M059J (cell line): ENCODE measurements at places on chromosomes 12 and 14. TPM values are rescaled to one million over a fixed set of nuclear protein-coding genes. Genes with fewer than 3 reads are reported as not detected.
A peak's percentile ranks its signal among the peaks of the same experiment; 100 is the strongest.

- DNase-seq, result peak; percentile 68
These were observed 53.1 kb downstream of the SIX6 start for GRCh38 chr14:60561845-60562746.

GRCh38 chr12:105427883-105428282 is 97.4 kb downstream of the C12orf75 start:
- DNase-seq, result peak; percentile 79

DNA sequence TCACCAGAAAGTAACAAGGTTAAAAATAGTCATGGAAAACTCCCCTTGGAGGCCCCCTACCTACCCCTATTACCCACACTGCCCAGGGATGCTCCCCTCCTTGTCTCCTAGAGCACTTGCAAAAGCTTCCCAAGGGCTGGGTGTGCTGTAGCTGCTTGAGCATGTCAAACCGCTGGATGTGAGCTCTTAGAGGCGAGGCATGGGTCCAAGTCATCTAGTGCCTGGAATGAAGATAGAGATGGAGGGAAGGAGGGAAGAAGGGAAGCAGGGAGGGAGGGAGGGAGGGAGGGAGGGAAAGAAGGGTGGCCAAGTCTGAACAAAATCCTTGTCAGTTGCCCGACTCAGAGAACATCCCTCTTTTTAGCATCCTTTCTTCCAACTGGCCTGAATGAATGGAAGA is 43.1 kb downstream of the LTBP2 start:
- DNase-seq, result no peak

- peak; percentile 1 for DNase-seq
These were observed 74.5 kb downstream of the KCNK10 start for GRCh38 chr14:88248606-88249005.

- no peak for DNase-seq
These were observed 54.2 kb upstream of the GPATCH2L start for GRCh38 chr14:76097547-76097946.

DNA sequence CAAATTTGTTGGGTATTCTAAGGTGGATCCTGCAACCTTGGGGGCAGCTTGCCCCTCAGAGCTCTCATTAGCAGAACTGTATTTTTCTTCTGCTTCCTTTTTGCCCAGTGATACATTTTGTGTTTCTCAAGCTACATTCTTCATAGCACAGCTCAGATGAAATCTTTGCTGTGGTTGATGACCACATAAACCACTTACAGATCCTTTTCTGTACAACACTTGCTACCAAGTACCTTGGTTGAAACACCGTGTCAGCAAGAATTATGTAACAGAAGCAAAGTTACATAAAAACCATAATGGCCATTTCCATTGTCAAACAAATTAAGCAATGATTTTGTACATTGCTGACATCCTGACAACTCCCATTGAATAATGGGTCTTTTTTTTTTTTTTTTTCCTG is 9.7 kb upstream of the PLBD1 start:
- peak; percentile 21 for DNase-seq

DNA sequence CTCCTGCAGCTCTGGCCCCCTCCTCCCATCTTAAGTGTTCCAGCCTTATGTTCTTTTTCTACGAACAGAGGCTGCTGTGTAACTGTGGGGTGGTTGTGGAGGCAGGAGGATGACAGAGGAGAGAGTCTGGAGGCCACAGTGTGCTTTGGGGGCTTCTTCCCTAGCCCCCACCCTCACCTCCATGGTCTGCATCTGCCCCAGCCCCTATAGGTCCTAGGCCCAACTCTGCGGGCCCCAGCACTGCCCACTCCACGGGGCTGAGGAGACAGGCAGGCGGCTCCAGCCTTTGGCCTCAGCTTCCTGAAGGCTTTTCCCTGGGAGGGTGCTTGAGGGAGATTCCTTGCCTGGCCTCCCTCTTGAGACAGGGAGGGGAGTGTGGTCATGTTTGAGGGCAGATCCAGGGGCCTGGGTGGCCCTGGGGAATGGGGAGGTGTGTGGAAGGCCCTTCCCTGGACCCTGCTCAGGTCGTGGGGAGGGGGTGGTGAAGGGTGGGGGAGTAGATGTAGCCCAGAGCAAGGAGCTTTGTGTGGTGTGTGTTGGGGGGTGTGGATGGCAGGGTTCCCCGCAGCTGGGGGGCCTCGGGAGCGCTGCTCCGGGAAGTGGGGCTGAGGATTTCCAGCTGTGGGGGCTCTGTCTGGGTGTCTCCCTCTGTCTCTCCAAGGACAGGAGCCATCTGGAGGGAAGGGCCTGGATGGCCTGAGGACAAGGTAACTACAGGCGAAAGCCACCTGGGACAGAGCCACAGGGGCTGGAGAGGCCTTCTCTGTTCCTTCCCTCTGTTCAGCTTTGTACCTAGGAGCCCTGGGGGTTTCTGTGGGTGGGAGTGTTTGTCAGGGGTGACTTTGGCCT is 1.1 kb downstream of the SMIM41 start:
- no peak for DNase-seq

DNA sequence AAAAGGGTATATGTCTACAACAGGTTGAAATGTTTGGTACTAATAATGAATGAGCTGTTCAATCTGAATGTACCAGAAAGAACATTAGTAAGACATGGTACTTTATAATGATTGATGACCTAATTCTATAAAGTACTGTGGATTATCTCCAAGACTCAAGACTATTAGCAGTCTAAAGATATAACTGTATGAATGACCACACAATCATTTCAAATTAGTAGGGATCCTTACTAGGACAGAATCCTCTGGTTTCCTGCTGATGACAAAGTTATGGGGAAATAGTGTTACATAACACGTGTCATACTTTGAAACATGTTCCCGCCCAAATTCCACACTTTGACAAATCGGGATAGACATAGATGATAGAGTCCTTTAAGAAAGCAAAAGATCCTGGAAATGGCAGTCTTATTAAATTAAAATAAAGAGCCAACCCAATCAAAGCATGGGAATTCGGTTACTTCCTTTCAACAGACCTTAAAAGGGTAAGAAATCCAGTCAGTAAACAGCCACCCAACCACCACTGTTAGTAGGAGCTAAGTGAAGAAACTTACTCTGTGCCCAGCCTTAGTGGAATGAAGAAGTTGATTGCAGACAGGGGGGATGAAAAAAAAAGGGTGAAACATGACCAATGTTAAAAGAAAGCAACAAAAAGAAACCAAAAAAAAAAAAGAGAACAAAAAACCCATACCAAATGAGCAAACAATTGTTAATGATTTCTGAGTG is 2.8 kb downstream of the VPS29 start:
- peak; percentile 36 for DNase-seq

DNA sequence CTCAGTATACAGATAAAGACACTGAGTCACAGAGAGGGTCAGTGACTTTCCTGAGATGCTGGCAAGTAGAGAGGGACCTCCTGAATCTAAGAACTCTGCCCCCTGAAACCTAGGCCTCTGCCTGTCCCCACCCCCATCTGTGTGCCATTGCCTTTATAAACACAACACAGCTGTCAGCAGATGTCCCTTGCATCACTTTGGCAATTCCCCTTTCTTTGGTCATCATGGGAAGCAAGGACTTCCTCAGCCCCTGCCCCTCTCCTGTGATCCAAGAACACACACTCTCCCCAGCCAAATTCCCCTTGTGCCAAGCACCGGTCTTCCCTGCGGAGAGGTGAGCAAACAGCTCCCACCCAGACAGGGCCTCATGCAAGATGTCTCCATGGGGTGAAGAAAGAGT is 8.3 kb downstream of the TSPAN11 start:
- DNase-seq, result no peak

DNA sequence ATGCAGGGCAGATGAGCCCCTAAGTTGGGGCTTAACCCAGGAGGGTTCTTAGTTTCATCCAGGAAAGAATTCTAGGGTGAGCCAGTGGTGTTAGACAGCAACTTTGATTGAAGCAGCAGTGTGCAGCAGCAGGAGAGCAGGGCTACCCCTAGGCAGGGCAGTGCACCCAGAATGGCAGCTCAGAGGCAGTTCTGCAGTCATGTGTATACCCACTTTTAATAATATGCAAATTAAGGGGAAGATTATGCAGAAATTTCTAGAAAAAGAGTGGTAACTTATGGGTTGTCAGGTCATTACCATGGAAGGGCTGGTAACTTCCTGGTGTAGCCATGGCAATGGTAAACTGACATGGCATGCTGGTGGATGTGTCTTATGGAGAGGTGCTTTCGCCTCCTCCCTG is 297.5 kb downstream of the PCNX1 start:
- no peak for DNase-seq

- DNase-seq, result peak; percentile 15
These were observed 60.4 kb downstream of the KITLG start for GRCh38 chr12:88519802-88520435.

- no peak for DNase-seq
These were observed 38.7 kb upstream of the TBX5 start for GRCh38 chr12:114444422-114445279.

DNA sequence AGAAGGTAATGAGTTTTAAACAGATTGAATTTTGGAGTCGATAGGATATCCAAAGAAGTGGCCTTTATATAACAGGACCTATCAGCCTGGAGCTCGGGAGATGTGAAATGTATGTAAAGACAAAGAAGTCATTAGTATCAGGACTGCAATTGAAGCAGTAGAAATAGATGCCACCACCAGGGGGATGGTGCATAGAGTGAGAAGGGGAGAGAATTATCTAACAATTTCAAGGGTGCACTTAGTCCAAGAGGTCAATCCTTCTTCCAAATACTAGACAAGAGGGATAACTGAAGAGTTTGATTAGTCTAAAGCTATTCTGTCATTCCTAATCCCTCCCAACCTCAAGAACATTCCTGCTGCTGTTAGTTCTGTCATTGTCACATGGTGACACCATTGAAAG is 127.8 kb downstream of the CFAP54 start:
- peak; percentile 5 for DNase-seq

- DNase-seq, result no peak
These were observed 66.1 kb downstream of the ABCD2 start for GRCh38 chr12:39553476-39553875.

Gene OVCH1
- total RNA-seq, result not detected in 2 replicates

Gene GPR65
- 0.05 TPM in 1 of 2 replicates, not detected in the other for total RNA-seq

Gene PIK3C2G
- total RNA-seq, result 0.02 TPM in 1 of 2 replicates, not detected in the other

Gene GSG1
- not detected in 2 replicates for total RNA-seq

Gene LRCOL1
- not detected in 2 replicates for total RNA-seq

Gene KCNJ8
- total RNA-seq, result not detected in 2 replicates

Gene ADCK1
- total RNA-seq, result 4.9 and 5.4 TPM in 2 replicates

Gene TTC8
- total RNA-seq, result 18.8 and 19.0 TPM in 2 replicates

Gene SLC24A4
- total RNA-seq, result 0.02 TPM in 1 of 2 replicates, not detected in the other

Gene TPH2
- not detected in 2 replicates for total RNA-seq

Gene CNPY2
- total RNA-seq, result 182 and 223 TPM in 2 replicates

Gene CLEC1A
- total RNA-seq, result 0.99 and 2.7 TPM in 2 replicates
